ENCODE measurements at places on chromosomes 5 and 9.

DNA sequence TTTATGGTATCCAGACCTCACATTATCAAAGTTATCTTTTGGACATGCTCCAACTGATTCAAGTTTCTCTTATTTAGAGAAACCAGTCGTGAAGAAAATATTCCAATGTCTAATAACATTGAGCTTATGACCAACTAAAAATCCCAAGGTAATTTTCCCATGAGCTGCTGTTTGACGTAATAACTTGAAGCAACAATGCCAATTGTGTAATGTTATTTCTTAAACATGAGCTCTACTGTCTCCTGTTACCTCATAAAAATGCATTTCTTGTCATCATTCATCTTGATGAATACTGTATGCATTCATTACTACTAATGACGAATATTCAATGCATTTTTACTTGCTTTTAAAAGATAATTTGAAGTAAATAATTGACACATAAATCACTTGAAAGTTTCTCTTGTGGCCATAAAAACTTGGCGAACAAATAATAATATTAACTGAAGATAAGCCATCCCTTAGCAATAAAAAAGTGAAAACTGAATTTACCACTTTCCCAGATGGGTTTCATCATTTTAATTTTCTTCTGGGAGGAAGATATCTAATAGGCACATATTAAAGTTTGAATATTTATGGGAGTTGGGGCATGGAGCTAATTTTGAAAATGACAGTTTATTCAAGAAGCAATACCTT is 424 bp upstream of the MARCOL start:
- no peak for DNase-seq

- peak; percentile 65 for DNase-seq
Measured at GRCh38 chr5:126003309-126003708, 419.9 kb upstream of the GRAMD2B start.

- DNase-seq, result no peak
Measured at GRCh38 chr9:114446036-114446435, 58.3 kb upstream of the AKNA start.

- DNase-seq, result peak; percentile 30
Measured at GRCh38 chr5:127834094-127834531, 130.9 kb downstream of the CCDC192 start.

- peak; percentile 65 for DNase-seq
Measured at GRCh38 chr9:113523421-113524141, 60.1 kb downstream of the RGS3 start.

Data from Ammon's horn (tissue), 1 donor.